ENCODE measurements at places on chromosomes 7 and 10.

DNA sequence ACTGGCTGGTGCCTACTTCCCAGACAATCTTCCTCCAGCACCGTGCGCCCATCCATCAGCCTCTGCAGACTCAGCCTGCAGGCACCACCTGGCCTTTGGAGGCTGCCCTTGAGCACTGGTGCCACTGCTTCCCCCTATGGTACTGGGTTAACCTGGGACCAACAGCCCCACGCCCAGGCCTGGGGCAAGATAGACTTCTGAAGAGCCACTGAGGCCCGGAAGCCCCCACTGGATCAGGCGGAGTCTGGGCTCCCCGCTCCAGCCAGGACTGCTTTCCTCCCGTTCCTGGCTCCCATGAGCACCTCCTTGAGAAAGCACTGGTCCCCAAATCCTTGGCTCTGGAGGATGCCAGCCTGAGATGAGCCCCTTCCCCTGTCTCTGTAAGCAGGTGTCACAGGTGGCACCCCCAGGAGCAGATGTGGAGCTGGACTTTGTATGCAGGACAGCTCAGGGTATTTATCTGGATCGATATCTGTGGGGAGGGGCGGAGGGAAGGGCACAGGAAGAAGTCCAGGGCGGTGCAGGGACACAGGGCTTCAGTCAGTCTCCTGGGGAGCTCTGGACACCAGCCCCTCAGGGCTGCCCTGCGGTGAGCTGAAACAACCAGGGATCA is 206.5 kb upstream of the PPP2R2D start:
- DNase-seq, result no peak
- no peaks in the 10 kb centered on the region for H3K4me1 ChIP-seq
- H3K4me3 ChIP-seq, result no peak overlapping the region
- no peak overlapping the region for H3K27ac ChIP-seq

- H3K4me3 ChIP-seq, result no peak overlapping the region
- DNase-seq, result peak; percentile 11
- H3K36me3 ChIP-seq, result no peaks in the 10 kb centered on the region
- H3K27ac ChIP-seq, result peak overlapping the region; percentile 51
- H3K27me3 ChIP-seq, result peaks cover 18% of the 10 kb centered on the region
- peaks cover 12% of the 10 kb centered on the region for H3K4me1 ChIP-seq
These were observed 49.7 kb upstream of the NRF1 start for GRCh38 chr7:129561677-129562359.

- no peaks in the 10 kb centered on the region for H3K36me3 ChIP-seq
- peak overlapping the region; percentile 41 for H3K4me3 ChIP-seq
- H3K27ac ChIP-seq, result no peak overlapping the region
These were observed 74.3 kb downstream of the SAMD9 start for GRCh38 chr7:93043385-93043985.

GRCh38 chr10:126252884-126253610 is 135.2 kb downstream of the ADAM12 start:
- peaks cover 61% of the 10 kb centered on the region for H3K27me3 ChIP-seq
- no peak overlapping the region for H3K4me3 ChIP-seq
- peaks cover 7% of the 10 kb centered on the region for H3K4me1 ChIP-seq
- H3K36me3 ChIP-seq, result no peaks in the 10 kb centered on the region
- DNase-seq, result no peak

GRCh38 chr7:37330775-37331174 is 117.9 kb downstream of the ELMO1 start:
- peaks cover 22% of the 10 kb centered on the region for H3K4me1 ChIP-seq
- peaks cover 26% of the 10 kb centered on the region for H3K36me3 ChIP-seq
- no peak overlapping the region for H3K27ac ChIP-seq
- DNase-seq, result no peak

GRCh38 chr10:63910806-63911205 is 389.6 kb downstream of the REEP3 start:
- H3K27me3 ChIP-seq, result peaks cover 5% of the 10 kb centered on the region
- no peak overlapping the region for H3K27ac ChIP-seq
- H3K4me3 ChIP-seq, result no peak overlapping the region

DNA sequence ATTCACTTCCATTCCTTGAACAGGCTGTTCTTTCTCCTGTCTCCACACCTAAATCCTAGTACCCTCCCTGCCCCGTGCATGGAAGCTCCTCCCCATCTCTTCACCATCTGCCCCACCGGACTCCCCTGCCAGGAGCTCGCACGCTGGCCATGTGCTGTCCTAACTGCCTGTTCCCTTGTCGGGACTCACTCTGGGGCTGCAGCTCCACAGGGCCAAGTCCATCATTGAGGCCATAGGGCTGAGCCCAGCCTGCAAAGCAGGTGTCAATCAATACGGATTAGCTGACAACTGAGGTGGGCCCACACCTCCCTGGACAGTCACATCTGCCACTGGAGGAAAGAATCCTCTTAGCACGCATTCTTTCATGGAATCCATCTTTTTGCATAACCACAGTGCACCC is 41.4 kb upstream of the DMBT1 start:
- peaks cover 24% of the 10 kb centered on the region for H3K27me3 ChIP-seq
- no peaks in the 10 kb centered on the region for H3K36me3 ChIP-seq
- H3K27ac ChIP-seq, result no peak overlapping the region
- no peak for DNase-seq

- no peak overlapping the region for H3K4me3 ChIP-seq
- H3K27ac ChIP-seq, result peak overlapping the region; percentile 5
- no peak for DNase-seq
- no peaks in the 10 kb centered on the region for H3K36me3 ChIP-seq
- H3K4me1 ChIP-seq, result peaks cover 43% of the 10 kb centered on the region
These were observed 11.1 kb downstream of the CHST3 start for GRCh38 chr10:71975087-71975870.

- H3K36me3 ChIP-seq, result no peaks in the 10 kb centered on the region
- H3K4me1 ChIP-seq, result peaks cover 6% of the 10 kb centered on the region
- no peak for DNase-seq
- H3K27ac ChIP-seq, result peak overlapping the region; percentile 85
- H3K4me3 ChIP-seq, result no peak overlapping the region
These were observed 23.8 kb upstream of the IFIT2 start for GRCh38 chr10:89278034-89278535.

DNA sequence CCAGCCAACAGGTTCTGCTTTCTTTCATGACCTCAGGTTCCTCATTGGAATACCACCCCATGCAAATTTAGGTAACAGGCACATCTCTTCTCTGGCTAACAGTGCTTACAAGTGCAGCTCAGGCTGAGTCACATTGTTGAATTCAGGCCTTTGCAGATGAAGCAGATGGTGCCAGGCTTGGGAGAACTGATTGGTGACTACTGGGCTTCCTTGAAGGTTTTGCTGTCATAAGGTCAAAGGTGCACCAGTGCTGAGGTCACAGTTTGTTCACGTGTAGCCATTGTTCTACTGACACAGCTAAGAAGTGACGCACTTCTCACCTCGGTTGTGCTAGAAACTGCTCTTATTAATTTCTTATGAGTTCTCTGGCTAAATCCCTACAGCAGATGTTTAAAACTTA is 128.6 kb upstream of the BMPER start:
- H3K4me1 ChIP-seq, result peaks cover 10% of the 10 kb centered on the region
- H3K4me3 ChIP-seq, result no peak overlapping the region

- no peak for DNase-seq
- H3K27ac ChIP-seq, result peak within 1 kb of the TSS; percentile 63
- H3K4me1 ChIP-seq, result peaks cover 10% of the 10 kb centered on the region
These were observed at the start of gene ODAD2 for GRCh38 chr10:27998954-27999275. ODAD2 (minus strand) TSS chr10:27999079; CDS start chr10:27995142, 3,937 bp downstream.

GRCh38 chr10:124621637-124622036 is 122.5 kb downstream of the FAM53B start:
- no peak for DNase-seq
- no peak overlapping the region for H3K4me3 ChIP-seq
- peak overlapping the region; percentile 69 for H3K27ac ChIP-seq
- peaks cover 7% of the 10 kb centered on the region for H3K4me1 ChIP-seq

DNA sequence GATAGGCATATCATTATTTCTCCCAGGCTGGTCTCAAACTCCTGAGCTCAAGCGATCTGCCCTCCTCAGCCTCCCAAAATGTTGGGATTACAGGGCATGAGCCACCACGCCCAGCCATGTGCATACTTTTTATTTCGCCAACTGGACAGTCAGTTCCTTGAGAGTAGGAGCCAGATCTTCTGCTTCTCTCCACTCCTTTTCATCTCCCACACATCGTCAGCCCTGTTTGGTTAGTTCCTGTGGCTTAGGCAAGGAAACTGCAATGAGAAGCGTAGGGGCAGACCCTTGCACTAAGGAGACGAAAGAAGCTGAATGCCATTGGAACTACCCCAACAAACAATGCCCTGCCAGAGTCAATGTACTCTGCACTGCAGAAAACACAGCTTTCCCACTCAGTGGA is 178.2 kb downstream of the TRIL start:
- H3K4me3 ChIP-seq, result no peak overlapping the region
- no peaks in the 10 kb centered on the region for H3K27me3 ChIP-seq
- H3K36me3 ChIP-seq, result no peaks in the 10 kb centered on the region
- peaks cover 20% of the 10 kb centered on the region for H3K4me1 ChIP-seq

DNA sequence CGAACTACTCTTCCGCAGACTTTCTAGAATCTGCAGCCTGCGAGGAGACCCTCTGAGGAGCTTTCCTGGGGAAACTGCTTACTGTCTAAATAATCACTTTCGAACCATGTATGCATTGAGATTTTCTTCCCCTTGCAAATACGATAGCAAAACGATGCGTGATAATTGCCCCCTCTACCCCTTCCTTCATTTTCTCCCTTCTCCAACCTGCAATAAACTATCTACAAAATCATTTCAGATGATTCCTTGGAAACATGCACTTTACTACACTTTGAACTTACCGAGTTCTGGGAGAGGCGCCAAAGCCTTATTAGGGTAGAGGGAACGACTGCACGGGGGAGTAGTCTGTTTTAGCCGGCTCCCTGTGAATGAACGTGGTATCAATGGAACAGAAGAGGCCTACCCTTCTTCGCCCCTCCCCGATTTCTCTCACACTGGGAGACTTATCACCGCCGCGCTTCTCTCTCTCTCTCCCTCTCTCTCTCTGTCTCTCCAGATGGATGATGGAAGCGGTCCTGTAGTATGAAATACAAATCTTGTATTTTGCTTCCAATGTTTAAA is at the start of gene FGFBP3:
Gene FGFBP3 (minus strand): TSS at position 370 of the 561 bp plus-strand sequence. CDS start 517 bp downstream, outside the sequence.
- H3K27me3 ChIP-seq, result peaks cover 7% of the 10 kb centered on the region
- peaks cover 15% of the 10 kb centered on the region for H3K4me1 ChIP-seq
- H3K27ac ChIP-seq, result peak within 1 kb of the TSS; percentile 39
- peaks cover 4% of the 10 kb centered on the region for H3K36me3 ChIP-seq
- peak within 1 kb of the TSS; percentile 86 for H3K4me3 ChIP-seq

GRCh38 chr7:74033372-74034311 is 5.7 kb downstream of the ELN start:
- no peaks in the 10 kb centered on the region for H3K36me3 ChIP-seq
- no peak for DNase-seq
- no peak overlapping the region for H3K27ac ChIP-seq
- peaks cover 10% of the 10 kb centered on the region for H3K4me1 ChIP-seq
- peaks cover 20% of the 10 kb centered on the region for H3K27me3 ChIP-seq
- H3K4me3 ChIP-seq, result no peak overlapping the region

GRCh38 chr10:27143686-27144085 is 10.5 kb downstream of the YME1L1 start:
- no peaks in the 10 kb centered on the region for H3K27me3 ChIP-seq
- H3K36me3 ChIP-seq, result peaks cover 26% of the 10 kb centered on the region
- H3K4me3 ChIP-seq, result no peak overlapping the region
- H3K27ac ChIP-seq, result no peak overlapping the region
- DNase-seq, result no peak
- no peaks in the 10 kb centered on the region for H3K4me1 ChIP-seq

DNA sequence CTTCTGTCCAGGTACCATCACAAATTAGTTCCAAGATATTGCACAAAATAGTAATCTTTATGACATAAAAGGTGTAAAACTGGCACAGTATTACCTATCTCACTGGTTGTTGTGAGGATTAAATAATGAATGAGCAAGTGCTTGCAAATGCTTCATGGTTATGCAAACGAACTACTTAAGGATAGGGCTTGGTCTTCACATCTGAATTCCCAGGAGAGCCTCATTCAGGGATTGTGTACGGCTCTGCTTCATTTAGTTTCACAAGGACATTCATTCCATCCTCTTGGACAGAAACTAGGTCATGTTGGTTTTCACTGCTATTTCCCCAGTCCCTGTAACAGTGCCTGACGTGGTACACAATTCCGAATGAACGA is 12.1 kb downstream of the ABCA13 start:
- H3K27me3 ChIP-seq, result no peaks in the 10 kb centered on the region
- H3K36me3 ChIP-seq, result peaks cover 2% of the 10 kb centered on the region

- no peaks in the 10 kb centered on the region for H3K27me3 ChIP-seq
- DNase-seq, result no peak
- H3K4me3 ChIP-seq, result no peak overlapping the region
- no peaks in the 10 kb centered on the region for H3K4me1 ChIP-seq
- no peak overlapping the region for H3K27ac ChIP-seq
These were observed 146.1 kb downstream of the VPS50 start for GRCh38 chr7:93378131-93378760.

GRCh38 chr10:8380833-8381496 is 326.5 kb downstream of the GATA3 start:
- H3K27me3 ChIP-seq, result peaks cover 57% of the 10 kb centered on the region
- DNase-seq, result no peak
- no peaks in the 10 kb centered on the region for H3K36me3 ChIP-seq
- no peak overlapping the region for H3K27ac ChIP-seq
- no peak overlapping the region for H3K4me3 ChIP-seq

DNA sequence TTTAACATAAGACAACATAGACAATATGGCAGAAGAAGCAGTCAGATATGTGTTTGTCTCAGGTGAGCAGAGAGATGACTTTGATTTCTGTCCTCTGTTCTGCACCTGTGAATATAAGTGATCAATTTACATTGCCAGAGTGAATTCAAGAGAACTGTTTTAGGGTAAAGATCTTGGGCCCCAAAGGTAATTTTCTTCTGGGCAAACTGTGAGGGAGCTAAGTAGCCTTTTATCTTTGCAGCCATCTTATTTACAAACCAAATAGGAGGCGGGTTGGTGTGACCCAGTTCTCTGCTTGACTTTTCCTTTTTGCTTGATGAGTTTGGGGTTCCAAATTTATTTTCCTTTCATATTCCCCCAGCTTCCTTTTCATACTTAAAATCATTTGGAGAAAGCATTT is 118.2 kb downstream of the ANKRD26 start:
- H3K36me3 ChIP-seq, result peaks cover 3% of the 10 kb centered on the region
- no peak overlapping the region for H3K4me3 ChIP-seq
- no peaks in the 10 kb centered on the region for H3K4me1 ChIP-seq
- no peak overlapping the region for H3K27ac ChIP-seq

- H3K27ac ChIP-seq, result no peak overlapping the region
- DNase-seq, result no peak
- no peak overlapping the region for H3K4me3 ChIP-seq
- no peaks in the 10 kb centered on the region for H3K27me3 ChIP-seq
- peaks cover 6% of the 10 kb centered on the region for H3K4me1 ChIP-seq
- H3K36me3 ChIP-seq, result no peaks in the 10 kb centered on the region
These were observed 22.6 kb upstream of the SIRT1 start for GRCh38 chr10:67861750-67862432.

DNA sequence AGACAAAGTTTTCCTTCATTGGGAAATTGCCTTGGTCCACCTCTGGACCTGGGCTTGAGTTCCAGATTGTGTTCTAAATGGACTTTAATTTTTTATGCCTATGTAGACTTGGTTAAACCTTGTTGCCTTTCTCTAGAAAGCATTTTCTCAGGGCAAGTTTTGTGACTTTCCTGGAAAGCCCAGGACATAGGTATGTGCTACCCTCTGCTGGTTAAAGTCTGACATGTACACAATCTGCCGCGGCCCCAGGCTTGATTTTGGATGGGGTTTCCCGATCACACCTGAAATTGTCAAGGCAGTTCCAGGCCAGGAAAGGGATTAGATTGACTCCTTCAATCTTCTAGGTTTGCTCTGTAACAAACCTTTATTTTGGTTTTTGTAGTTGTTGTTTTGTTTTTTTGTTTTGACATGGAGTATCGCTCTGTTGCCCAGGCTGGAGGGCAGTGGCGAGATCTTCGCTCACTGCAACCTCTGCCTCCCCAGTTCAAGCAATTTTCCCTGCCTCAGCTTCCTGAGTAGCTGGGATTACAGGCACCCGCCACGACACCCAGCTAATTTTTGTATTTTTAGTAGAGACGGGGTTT is 14.1 kb upstream of the AKR1B10 start:
- peak; percentile 35 for DNase-seq
- H3K27ac ChIP-seq, result no peak overlapping the region
- no peak overlapping the region for H3K4me3 ChIP-seq
- H3K4me1 ChIP-seq, result no peaks in the 10 kb centered on the region
